NCI-H524 treated with DMSO at 0.1 percent for 48 hours (cell line): ENCODE measurements at places on chromosomes 3 and 15.

DNA sequence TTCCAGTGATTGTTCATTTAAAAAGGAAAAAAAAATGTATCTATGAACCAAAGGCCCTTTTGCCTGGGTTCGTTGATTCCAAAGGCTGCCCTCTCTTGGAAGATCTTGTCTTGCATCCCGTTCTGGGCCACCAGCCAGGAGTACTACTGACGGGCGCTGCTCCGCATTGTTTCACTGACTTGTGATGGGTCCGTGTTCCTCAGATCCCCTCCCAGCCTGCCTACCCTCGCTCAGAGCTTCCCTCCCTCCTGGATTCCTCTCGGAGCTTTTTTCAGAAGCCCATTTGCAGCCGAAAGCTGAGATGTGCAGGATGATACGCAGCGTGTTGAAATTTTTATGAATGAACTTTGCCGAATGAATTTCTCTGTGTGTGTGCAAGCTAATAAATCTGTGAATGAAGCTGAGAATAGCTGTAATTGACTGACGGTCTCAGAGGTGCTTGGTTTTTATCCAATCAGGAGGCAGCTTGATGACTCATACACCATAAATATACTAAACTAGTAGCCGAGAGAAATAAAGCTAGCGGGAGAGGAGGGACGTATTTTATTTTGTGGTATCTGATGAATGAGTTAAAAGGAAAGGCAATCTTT lies at the start of gene SHC4:
Gene SHC4 (minus strand): TSS at position 396 of the 590 bp plus-strand sequence. CDS start 904 bp downstream, outside the sequence.
- peak; percentile 60 for DNase-seq

DNA sequence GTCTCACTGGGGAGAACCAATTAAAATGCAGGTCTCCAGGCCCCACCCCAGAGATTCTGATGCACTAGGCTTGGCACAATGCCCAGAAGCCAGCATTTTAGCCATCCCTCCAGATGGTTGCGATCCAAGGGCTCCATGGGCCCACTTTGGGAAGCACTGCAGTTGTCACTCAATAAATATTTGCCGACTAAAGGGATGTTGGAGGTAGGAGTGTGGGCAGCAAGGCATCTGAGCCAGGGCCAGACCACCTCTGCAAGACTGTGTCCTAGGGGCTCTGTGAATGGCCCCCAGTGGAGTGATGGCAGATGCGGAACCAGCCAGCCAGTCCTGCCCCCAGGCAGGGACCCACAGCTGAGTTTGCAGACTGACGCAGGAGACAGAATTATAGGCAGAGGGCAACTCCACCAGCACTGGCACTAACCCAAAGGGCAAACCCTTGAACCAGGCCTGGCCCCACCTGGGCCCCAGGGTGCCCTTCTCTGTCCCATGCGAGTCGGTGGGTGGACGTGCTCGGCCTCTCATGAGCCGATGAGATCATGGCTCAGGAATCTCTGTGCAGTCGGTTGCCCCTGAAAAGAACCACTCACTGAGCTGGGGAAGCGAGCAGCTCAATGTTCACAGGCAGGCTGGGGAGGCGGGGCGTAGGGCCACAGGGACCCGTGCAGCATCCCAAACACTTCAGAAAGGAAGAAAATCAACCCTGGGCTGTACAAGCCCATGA lies 49.7 kb downstream of the SEMA5B start:
- DNase-seq: peak; percentile 81

DNA sequence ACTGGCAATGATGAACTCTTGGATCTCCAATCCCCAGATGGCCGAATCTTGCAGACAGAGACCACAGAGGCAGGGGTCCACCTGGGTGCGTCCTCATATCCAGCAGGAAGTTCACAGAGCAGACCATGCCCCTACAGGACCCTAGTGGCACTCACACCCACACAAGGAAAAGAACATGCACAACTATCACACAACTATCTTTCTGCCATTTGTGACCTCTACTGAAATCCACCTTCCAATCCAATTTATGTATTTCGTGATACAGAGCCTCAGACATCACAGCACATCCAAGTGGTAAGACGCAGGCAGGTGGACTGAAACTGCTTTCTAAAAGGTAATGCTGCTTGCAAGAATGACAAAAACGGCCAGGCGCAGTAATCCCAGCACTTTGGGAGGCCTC lies 44.6 kb upstream of the SPATA12 start:
- no peak for DNase-seq

DNA sequence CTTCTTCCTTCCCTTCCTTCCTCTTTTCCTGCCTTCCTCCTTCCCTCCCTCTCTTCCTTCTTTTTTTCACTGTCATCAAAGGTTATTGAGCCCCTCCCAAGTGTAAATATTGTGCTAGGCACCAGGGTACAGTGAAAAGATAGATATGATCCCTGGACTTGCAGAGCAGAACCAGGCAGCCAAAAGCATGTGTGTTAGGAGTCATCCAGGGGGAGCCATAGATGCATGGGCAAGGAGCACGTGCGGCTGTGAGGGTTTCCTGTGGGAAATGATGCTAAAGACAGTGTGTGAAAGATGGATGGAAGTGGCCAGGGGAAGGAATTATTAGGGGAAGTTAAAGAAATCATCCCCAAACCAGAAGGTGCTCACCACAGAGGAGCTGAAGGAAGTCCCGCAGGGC lies 65.2 kb downstream of the NR2F2 start:
- DNase-seq: no peak

DNA sequence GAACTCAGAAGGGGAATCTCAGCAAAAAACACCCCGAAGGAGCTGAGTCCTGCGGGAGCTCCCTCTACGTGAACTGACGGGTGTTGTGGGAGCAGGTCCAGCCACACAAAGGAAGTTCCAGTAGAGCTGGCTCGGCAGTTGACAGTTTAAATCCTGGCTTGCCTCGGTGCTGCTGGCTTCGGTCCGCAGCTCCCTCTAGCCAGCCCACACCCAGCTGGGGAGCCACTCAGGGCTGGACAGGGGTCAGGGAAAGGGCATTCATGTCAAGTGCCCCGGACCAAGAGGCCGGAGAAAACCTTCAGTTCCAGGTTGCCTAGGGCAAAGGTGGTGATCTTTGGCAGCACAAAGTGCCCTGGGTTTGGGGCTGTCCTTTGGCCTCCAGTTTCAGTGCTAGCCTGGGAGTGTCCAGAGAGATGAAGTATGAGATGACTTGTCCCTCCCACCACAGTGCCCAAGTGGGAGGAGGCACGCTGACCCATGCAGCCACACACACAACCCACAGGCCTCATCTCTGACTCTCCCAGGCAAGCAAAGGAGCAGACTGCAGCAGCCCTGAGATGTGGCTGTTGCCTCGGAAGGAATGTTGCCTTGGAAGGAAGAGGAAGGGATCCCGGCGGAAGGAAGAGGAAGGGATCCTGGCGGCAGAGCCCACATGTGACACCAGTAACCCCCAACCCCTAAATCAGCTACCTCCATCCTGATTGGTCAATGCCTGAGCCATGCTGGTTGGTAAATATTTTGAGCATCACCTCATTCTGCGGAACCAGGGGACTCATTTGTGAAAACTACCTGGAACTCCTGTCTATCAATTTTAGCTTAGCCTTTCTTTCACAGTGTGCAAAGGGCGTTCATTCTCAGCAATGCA lies 13.9 kb upstream of the ANPEP start:
- DNase-seq: no peak
